ENCODE measurements at places on chromosomes 1 and 21.
A peak's percentile ranks its signal among the peaks of the same experiment; 100 is the strongest.

GRCh38 chr1:23793018-23793781 is 2.3 kb downstream of the LYPLA2 start:
- DNase-seq: peak; percentile 89
- H3K4me1 ChIP-seq: peaks cover 80% of the 10 kb centered on the region
- H3K4me3 ChIP-seq: no peak overlapping the region
- peak overlapping the region; percentile 20 for H3K27ac ChIP-seq
- no peaks in the 10 kb centered on the region for H3K27me3 ChIP-seq
- H3K36me3 ChIP-seq: peaks cover 62% of the 10 kb centered on the region

DNA sequence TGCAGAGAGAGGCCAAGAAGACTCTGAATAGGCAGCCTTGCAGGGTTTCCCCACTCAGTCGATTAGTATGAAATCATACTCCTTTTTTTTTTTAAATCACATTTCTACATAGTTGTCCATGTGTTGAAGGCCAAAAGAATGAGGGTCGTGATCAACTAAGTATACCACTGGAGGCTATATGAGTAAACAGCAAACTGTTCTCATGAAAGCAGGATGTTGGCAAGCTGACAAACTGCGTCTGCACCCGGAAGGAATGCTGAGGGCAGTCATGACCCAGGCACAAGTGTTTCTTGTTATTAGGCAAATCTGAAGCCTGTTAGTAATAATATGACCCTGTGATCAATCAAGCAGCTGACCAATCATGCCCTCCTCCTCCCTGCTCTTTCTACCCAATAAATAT is 213.2 kb downstream of the USH2A start:
- no peaks in the 10 kb centered on the region for H3K36me3 ChIP-seq
- H3K27ac ChIP-seq: no peak overlapping the region
- H3K4me1 ChIP-seq: no peaks in the 10 kb centered on the region
- H3K4me3 ChIP-seq: no peak overlapping the region

DNA sequence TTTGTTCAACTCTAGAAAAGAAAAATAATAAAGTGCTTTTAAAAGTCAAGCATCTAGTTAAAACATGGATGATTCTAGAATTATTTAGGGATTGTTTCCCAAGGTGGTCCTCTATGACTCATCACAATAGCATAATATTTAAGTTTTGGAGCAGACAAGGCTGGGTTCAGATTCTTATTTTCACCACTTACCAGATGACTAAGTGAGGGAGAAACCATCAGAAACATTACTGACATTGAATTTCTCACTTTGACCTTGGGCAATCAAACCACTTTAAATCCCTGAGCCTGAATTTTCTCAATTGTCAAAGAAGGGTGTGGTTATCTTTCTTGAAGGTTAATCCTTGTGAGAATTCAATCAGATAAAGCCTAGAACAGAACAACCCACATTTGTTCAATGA is 102.5 kb upstream of the PTGFR start:
- peak; percentile 4 for DNase-seq
- H3K4me3 ChIP-seq: no peak overlapping the region
- H3K27me3 ChIP-seq: no peaks in the 10 kb centered on the region
- H3K4me1 ChIP-seq: no peaks in the 10 kb centered on the region
- no peak overlapping the region for H3K27ac ChIP-seq
- no peaks in the 10 kb centered on the region for H3K36me3 ChIP-seq

DNA sequence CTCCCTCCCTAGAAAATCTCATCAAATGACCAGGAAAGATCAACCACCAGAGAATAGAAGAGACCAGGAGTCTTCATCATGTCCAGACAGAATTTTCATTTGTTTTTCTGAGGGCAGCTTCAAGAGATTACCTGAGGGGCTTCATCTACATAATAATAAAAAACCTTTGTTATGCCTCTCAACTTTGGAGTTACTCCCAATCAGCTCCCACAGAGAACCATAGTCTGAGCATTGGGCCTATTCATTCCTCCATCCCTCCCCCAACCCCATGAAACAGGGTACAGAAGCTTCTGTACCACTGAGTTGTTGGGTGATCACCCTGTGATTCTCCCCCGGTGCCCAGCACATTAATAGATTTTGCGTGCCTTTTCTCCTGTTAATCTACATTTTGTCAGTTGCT is 53.3 kb upstream of the PRRC2C start:
- DNase-seq: no peak
- H3K4me3 ChIP-seq: no peak overlapping the region
- H3K27ac ChIP-seq: no peak overlapping the region
- H3K36me3 ChIP-seq: no peaks in the 10 kb centered on the region
- peaks cover 5% of the 10 kb centered on the region for H3K4me1 ChIP-seq
- H3K27me3 ChIP-seq: no peaks in the 10 kb centered on the region

GRCh38 chr1:57512386-57512785 is 88.5 kb upstream of the DAB1 start:
- no peaks in the 10 kb centered on the region for H3K36me3 ChIP-seq
- no peaks in the 10 kb centered on the region for H3K27me3 ChIP-seq
- no peak for DNase-seq
- no peak overlapping the region for H3K27ac ChIP-seq

DNA sequence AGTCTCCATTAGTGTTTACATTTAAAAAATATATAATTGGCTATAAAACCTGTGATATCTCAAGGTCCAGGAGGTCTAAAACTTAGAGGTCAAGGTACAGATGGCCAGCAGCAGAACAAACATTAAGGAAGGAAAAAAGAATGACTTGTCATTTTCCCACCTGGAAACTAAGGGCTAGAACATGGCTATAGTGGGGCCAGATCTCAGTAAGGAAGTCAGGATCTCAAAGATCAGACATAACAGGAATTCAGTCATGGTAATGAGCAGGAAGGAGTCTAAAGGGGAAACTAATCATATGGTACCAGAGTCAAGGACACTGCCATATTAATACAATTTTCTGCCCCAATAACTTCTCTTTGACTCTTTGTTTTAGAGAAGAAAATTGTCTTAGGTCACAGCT is 1018.8 kb downstream of the PLA2G4A start:
- no peaks in the 10 kb centered on the region for H3K4me1 ChIP-seq
- H3K27ac ChIP-seq: no peak overlapping the region
- H3K4me3 ChIP-seq: no peak overlapping the region

- H3K27me3 ChIP-seq: peaks cover 29% of the 10 kb centered on the region
- no peak overlapping the region for H3K4me3 ChIP-seq
- H3K36me3 ChIP-seq: no peaks in the 10 kb centered on the region
- H3K4me1 ChIP-seq: peaks cover 18% of the 10 kb centered on the region
Observed at GRCh38 chr1:10939654-10940450, 72.6 kb upstream of the TARDBP start.

DNA sequence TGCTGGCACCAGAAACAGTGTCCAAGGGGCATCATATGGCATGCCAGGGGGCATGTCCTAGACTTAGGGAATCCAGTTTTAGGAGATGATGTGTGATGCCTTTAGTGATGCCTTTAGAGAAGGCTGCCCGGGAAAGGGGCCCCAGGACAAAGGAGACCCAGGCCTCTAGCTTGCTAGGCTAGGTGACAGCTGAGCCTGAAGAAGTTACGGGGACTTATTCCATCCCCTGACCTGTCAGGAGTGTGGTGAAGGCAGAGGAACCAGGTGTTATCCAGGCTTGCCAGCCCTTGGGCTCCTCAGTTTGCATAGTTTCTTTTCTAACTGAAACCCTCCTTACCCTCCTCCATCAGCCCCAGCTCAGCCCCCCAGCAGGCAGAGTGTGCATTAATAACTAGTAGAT is 269.7 kb upstream of the CSF3R start:
- no peaks in the 10 kb centered on the region for H3K36me3 ChIP-seq
- H3K4me1 ChIP-seq: no peaks in the 10 kb centered on the region
- H3K4me3 ChIP-seq: no peak overlapping the region

DNA sequence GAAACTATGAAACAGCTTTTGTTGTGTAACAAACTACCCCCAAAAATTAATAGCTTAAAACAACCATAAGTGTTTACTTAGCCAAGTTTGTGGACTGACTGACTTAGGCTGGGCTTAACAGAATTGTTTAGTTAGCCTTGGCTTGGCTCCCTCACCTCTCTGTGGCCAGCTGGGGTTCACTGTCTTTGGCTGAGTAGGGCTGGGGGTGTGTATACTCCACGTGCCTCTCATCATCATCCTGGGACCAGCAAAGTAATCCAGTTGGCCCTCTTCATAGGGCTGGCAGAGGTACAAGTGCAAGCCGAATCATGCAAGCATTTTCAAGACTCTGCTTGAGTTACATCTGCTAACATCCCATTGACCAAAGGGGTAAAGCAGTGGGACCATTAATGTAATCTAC is 252.3 kb downstream of the BRINP2 start:
- no peaks in the 10 kb centered on the region for H3K36me3 ChIP-seq
- no peaks in the 10 kb centered on the region for H3K4me1 ChIP-seq
- H3K27me3 ChIP-seq: no peaks in the 10 kb centered on the region
- H3K27ac ChIP-seq: no peak overlapping the region

DNA sequence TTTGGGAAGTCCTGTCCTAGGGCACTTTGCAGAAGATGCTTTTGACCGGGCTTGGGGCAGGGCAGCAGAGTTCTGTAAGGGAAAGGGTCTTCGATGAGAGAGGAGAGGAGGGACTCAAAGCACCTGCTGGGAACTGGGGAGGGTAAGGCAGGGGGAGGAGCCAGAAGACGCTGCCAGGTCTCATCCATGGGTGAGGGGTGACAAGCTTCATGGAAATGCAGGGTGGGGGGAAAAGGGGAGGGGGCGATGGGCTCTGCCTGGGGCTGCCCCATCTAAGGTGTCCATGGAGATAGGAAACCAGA is 20.9 kb upstream of the C2CD2 start:
- H3K4me1 ChIP-seq: peaks cover 5% of the 10 kb centered on the region
- no peak overlapping the region for H3K4me3 ChIP-seq
- no peaks in the 10 kb centered on the region for H3K27me3 ChIP-seq

DNA sequence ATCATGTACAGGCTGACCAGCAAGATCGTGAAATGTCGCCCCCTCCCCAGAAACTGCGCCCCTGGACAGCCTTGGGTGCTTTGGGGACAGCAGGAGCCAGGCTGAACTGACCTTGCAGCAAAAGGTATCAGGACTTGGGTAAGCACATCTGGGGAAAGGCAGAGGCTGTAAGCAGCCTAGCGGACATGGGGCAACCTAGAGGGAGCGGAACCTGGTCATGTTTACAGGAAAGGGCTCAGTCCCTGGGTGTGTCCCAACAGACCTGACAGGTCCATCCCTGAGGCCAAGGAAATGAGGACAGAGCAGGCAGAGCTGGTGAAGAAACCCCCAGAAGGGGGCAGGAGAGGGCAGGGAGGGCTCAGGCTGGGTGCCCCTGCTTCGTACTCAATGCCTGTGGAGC is 3.1 kb upstream of the S100A8 start:
- peak overlapping the region; percentile 43 for H3K27ac ChIP-seq
- H3K36me3 ChIP-seq: no peaks in the 10 kb centered on the region
- H3K4me3 ChIP-seq: no peak overlapping the region
- H3K27me3 ChIP-seq: peaks cover 80% of the 10 kb centered on the region
- no peak for DNase-seq

DNA sequence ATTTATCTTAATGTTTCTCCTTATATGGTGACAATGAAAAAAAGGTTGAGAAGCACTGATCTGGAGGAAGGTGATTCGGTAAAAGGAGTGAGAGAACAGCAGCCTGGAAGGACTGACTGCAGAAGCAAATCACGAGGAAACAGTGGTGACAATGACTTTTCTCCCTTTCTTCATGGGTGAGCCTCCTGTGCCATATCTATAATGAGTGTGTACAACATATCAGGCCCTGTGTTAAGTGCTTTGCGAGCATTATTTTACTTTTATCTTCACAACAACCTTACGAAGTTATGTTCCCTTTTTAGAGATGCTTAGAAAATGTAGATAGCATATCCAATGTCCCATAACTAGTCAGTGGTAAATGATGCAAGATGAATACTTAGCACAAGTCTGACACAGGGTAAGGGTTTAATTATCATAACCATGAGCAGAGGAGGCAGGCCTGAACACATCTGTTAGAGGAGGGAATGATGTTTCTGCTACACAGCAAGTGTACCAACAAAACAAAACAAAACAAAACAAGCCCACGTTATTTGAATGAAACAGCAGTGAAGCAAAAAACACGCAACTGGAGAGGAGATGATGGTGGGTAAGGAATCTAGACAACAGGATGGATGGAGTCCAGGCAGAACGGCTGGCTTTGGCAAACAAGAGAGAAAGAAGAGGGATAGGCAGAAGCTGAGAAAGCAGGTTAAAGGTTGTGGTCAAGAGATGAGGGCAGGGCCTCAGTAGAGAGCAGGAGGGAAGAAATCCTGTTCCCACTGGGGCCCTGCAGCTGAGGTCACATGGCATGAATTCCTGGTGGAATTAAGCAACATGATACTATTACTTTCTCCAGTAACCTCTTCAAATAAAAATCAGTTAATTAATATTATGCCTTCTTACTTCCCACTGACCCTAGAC is 29.6 kb downstream of the GNG12 start:
- no peaks in the 10 kb centered on the region for H3K27me3 ChIP-seq
- peaks cover 22% of the 10 kb centered on the region for H3K4me1 ChIP-seq
- no peaks in the 10 kb centered on the region for H3K36me3 ChIP-seq
- DNase-seq: no peak
- H3K27ac ChIP-seq: no peak overlapping the region

GRCh38 chr1:147892731-147893214 is 9.8 kb upstream of the GJA8 start:
- no peaks in the 10 kb centered on the region for H3K27me3 ChIP-seq
- H3K27ac ChIP-seq: no peak overlapping the region
- no peaks in the 10 kb centered on the region for H3K36me3 ChIP-seq
- no peak overlapping the region for H3K4me3 ChIP-seq
- peaks cover 11% of the 10 kb centered on the region for H3K4me1 ChIP-seq

DNA sequence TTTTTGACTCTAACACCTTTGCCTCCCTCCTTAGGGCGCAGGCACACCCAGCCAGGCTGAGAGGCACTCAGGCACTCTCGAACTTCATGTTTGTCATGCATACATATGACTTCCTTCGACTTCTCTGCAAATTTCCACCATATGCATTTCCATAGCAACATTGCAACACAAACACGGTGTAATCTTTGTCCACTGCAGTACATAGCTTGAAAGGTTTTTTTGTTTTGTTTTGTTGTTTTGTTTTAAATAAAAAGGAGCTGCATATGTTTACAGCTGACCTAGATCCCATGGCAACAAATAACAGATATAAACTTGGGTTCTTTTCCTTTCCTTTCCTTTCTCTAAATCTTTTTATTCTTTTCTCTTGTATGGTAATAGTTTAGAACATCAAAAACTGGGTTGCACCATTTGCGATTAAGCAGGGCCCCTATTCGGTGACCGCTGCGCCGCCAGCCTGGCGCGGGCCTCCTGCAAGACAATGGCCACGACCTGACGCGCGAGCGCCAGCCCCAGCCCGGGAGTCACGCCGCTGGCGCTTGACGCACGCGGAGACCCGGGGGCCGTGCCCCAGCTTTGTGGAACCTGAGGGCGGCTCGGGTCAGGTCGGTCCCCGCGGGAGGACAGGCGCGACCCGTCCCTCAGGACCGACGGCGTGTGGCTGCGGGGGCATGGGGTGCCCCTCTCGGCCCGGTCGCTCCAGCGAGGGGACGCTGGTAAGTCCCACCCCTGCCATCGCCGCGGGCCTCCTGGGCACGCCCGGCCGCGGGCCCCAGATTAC is 35.2 kb downstream of the CCN1 start:
- peaks cover 6% of the 10 kb centered on the region for H3K27me3 ChIP-seq
